Activated naive CD4-positive, alpha-beta T cell (primary cell): ENCODE measurements at places on chromosomes 12 and 14.

GRCh38 chr14:98198385-98198784, 1073.6 kb downstream of the BCL11B start:
- DNase-seq: peak; percentile 28

- no peak for DNase-seq
Measured at GRCh38 chr12:9636851-9637206, 29.1 kb upstream of the KLRB1 start.

DNA sequence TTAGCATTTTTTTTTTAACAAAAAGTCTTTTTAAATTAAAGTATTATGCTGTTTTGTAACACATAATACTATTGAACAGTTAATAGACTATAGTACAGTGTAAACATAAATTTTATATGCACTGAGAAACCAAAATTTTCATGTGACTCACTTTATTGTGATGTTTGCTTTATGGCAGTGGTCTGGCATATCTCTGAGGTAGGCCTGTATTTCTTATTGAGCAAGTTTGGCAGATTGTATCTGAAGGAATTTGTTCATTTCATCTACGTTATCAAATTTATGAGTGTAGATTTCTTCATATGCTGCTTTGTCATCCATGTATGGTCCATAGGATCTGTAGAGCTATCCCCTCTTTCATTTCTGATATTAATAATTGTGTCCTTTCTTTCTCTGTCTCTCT, 78.8 kb upstream of the PDE3A start:
- no peak for DNase-seq

DNA sequence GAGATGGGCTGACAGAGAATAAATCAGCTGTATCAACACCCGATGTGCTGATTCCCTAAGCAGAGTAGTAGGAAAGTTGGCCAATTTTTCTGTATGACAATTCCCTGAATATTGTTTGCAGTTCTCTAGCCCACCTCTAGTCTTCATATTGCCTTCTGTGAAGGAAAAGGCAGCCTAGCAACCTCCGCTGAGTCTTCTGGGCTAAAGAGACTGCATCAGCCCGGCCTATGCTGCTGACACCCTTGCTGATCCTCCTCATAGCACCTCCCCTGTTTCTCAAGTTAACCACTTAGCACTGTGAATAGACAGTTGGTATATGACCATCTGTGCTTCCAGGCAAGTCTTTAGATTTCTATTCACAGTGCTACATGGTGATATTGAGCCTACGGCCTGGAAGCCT, 161.1 kb upstream of the EGLN3 start:
- no peak for DNase-seq

- DNase-seq: no peak
Measured at GRCh38 chr14:23430016-23430722, 5.3 kb downstream of the MYH7 start.

- DNase-seq: no peak
Measured at GRCh38 chr12:112602150-112602549, 183.4 kb downstream of the PTPN11 start.
